Bronchus fibroblast of lung (primary cell): ENCODE measurements at places on chromosomes 4 and X. TPM values are rescaled to one million over a fixed set of nuclear protein-coding genes. Genes with fewer than 3 reads are reported as not detected.

SSX2 gene
- not detected in 2 replicates for total RNA-seq

BST1 gene
- total RNA-seq = 9.2 and 9.4 TPM in 2 replicates

FGF16 gene
- 0.15 TPM in 1 of 2 replicates, not detected in the other for total RNA-seq

RBM47 gene
- 0.30 and 0.50 TPM in 2 replicates for total RNA-seq

UCP1 gene
- total RNA-seq = not detected in 2 replicates

CENPVL3 gene
- total RNA-seq = not detected in 2 replicates

NUP62CL gene
- 0.30 and 0.34 TPM in 2 replicates for total RNA-seq

PTPN13 gene
- 14.7 and 15.5 TPM in 2 replicates for total RNA-seq

CLCN4 gene
- total RNA-seq = 2.9 and 4.2 TPM in 2 replicates

GAGE12J gene
- not detected in 2 replicates for total RNA-seq

MGARP gene
- total RNA-seq = 7.1 and 11.3 TPM in 2 replicates

PDLIM3 gene
- 7.9 and 20.1 TPM in 2 replicates for total RNA-seq

TLR3 gene
- 1.0 and 1.5 TPM in 2 replicates for total RNA-seq

CHRDL1 gene
- 0.45 and 0.67 TPM in 2 replicates for total RNA-seq

NPY2R gene
- under 0.01 TPM in 2 replicates for total RNA-seq

TLR2 gene
- 1.8 and 1.9 TPM in 2 replicates for total RNA-seq

NCAPG gene
- total RNA-seq = 28.2 and 42.7 TPM in 2 replicates

ZFP42 gene
- 0.34 TPM in 1 of 2 replicates, not detected in the other for total RNA-seq

NLGN4X gene
- total RNA-seq = 0.17 TPM in 1 of 2 replicates, not detected in the other

PORCN gene
- total RNA-seq = 11.8 and 19.2 TPM in 2 replicates

MAGED4B gene
- total RNA-seq = 27.2 and 36.6 TPM in 2 replicates

TCEAL7 gene
- 36.1 and 44.2 TPM in 2 replicates for total RNA-seq

GPR119 gene
- not detected in 2 replicates for total RNA-seq

SLITRK4 gene
- under 0.01 and 0.17 TPM in 2 replicates for total RNA-seq

RAP1GDS1 gene
- total RNA-seq = 39.4 and 49.3 TPM in 2 replicates

FAM241A gene
- total RNA-seq = 0.89 and 1.0 TPM in 2 replicates

BEX1 gene
- 6.2 and 12.8 TPM in 2 replicates for total RNA-seq

SH3RF1 gene
- total RNA-seq = 11.9 and 12.3 TPM in 2 replicates

PDGFRA gene
- total RNA-seq = 61.5 and 69.4 TPM in 2 replicates

EGFL6 gene
- 0.15 and 0.34 TPM in 2 replicates for total RNA-seq

DSPP gene
- not detected in 2 replicates for total RNA-seq

CXCL5 gene
- total RNA-seq = 5.9 and 7.6 TPM in 2 replicates

FGF2 gene
- total RNA-seq = 8.9 and 11.8 TPM in 2 replicates

PHEX gene
- total RNA-seq = 0.45 and 0.50 TPM in 2 replicates

PAK3 gene
- total RNA-seq = 0.17 and 0.74 TPM in 2 replicates

ART3 gene
- under 0.01 TPM in 1 of 2 replicates, not detected in the other for total RNA-seq

ANOS1 gene
- total RNA-seq = 0.17 and 0.45 TPM in 2 replicates

ZCCHC4 gene
- total RNA-seq = 6.2 and 10.4 TPM in 2 replicates

CYBB gene
- not detected in 2 replicates for total RNA-seq

L1CAM gene
- 28.6 and 30.0 TPM in 2 replicates for total RNA-seq

AWAT2 gene
- not detected in 2 replicates for total RNA-seq

ALB gene
- 0.34 TPM in 1 of 2 replicates, not detected in the other for total RNA-seq

MAGEA4 gene
- total RNA-seq = not detected in 2 replicates

ESX1 gene
- total RNA-seq = not detected in 2 replicates

CLTRN gene
- 0.15 TPM in 1 of 2 replicates, not detected in the other for total RNA-seq

ARHGEF6 gene
- 5.4 TPM in 2 replicates for total RNA-seq

RPS6KA6 gene
- 0.74 and 1.5 TPM in 2 replicates for total RNA-seq

SLC35A2 gene
- 30.9 and 35.3 TPM in 2 replicates for total RNA-seq

KIT gene
- under 0.01 and 0.17 TPM in 2 replicates for total RNA-seq

ADAM29 gene
- not detected in 2 replicates for total RNA-seq

NWD2 gene
- total RNA-seq = not detected in 2 replicates

TKTL2 gene
- not detected in 2 replicates for total RNA-seq

PAGE5 gene
- not detected in 2 replicates for total RNA-seq

ARX gene
- not detected in 2 replicates for total RNA-seq

CNKSR2 gene
- total RNA-seq = 0.34 and 1.0 TPM in 2 replicates

SLC10A7 gene
- 4.5 and 4.6 TPM in 2 replicates for total RNA-seq
